ENCODE measurements at places on chromosomes 6 and 20.

DNA sequence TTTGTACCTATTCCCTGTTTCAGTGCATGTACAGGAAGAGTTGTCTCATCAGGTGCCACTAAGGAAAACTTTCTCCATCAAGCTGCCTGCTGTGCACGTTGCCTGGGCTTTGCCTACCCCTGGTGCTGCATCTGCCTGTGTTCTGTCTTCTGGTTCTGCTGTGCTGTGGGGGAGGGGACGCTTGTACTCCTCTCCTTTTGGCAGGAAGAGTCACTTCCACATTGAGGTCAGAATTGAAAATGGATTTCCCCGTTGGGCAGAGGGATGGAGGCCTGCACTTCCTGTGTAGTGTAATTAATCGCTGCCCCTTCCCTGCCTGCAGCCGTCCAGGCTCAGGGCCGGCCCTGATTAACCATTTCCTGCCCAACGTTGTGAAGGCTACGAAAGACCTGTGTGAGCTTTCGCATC, 153.3 kb downstream of the SCML4 start:
- no peak for DNase-seq

- DNase-seq, result no peak
These were observed 695.8 kb upstream of the MMS22L start for GRCh38 chr6:97978855-97979271.

- no peak for DNase-seq
These were observed 38.5 kb downstream of the RIPOR3 start for GRCh38 chr20:50652702-50653294.

GRCh38 chr6:36230371-36230770, 33.8 kb downstream of the BRPF3 start:
- no peak for DNase-seq

GRCh38 chr6:39330057-39330456, 7.6 kb upstream of the KCNK16 start:
- DNase-seq, result no peak

- DNase-seq, result no peak
These were observed 42.2 kb downstream of the ZNF292 start for GRCh38 chr6:87197547-87197946.

- DNase-seq, result no peak
These were observed 118.3 kb downstream of the RALGAPA2 start for GRCh38 chr20:20594171-20594530.

- DNase-seq, result no peak
These were observed 16.6 kb downstream of the DDO start for GRCh38 chr6:110398778-110399177.

DNA sequence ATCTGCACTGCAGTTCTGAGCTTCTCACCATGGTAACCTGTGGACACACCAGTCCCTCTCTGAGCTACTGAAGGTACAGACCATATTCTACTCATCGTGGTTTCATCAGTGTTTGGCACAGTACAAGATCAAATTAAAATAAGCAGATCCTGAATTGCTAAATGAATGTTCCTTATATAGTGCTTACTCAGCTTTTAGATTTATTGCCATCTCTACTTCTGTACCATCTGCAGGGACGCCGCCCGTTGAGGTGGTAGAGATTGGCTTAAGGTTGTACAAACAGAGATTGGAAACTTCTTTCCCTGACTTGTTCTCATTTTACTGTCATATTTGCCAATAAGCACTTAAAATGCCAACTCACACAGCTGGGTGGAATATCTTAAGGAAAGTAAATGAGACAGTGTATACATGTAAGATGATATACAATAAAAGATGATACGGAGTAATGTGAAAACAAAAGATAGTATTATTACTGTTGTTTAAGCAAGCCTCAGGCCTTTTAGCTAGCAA, 223.4 kb upstream of the FOXQ1 start:
- no peak for DNase-seq

Data from effector memory CD4-positive, alpha-beta T cell (primary cell).